ENCODE measurements at places on chromosomes 7 and 10. TPM values are rescaled to one million over a fixed set of nuclear protein-coding genes. Genes with fewer than 3 reads are reported as not detected.

DRGX gene
- not detected for total RNA-seq

NRG3 gene
- not detected for total RNA-seq

GRCh38 chr7:117741962-117742361 is 131.3 kb downstream of the CTTNBP2 start:
- no peak for DNase-seq

GRCh38 chr7:159144758-159145489 is at the start of gene VIPR2:
TSS of gene VIPR2 (minus strand) at chr7:159144867. CDS start at chr7:159144771, 96 bp downstream.
- DNase-seq, result no peak

- no peak for DNase-seq
Observed at GRCh38 chr10:60148266-60148840, 241.3 kb downstream of the ANK3 start.

- peak; percentile 20 for DNase-seq
Observed at GRCh38 chr10:69578508-69578991, 5.3 kb upstream of the NEUROG3 start.
